LHCN-M2 (cell line): ENCODE measurements at places on chromosomes 13 and 19. TPM values are rescaled to one million over a fixed set of nuclear protein-coding genes. Genes with fewer than 3 reads are reported as not detected.

The LRRC4B gene
- not detected in 2 replicates for total RNA-seq

The WASF3 gene
- total RNA-seq = 7.6 and 8.3 TPM in 2 replicates

The KIR2DL4 gene
- not detected in 2 replicates for total RNA-seq

DNA sequence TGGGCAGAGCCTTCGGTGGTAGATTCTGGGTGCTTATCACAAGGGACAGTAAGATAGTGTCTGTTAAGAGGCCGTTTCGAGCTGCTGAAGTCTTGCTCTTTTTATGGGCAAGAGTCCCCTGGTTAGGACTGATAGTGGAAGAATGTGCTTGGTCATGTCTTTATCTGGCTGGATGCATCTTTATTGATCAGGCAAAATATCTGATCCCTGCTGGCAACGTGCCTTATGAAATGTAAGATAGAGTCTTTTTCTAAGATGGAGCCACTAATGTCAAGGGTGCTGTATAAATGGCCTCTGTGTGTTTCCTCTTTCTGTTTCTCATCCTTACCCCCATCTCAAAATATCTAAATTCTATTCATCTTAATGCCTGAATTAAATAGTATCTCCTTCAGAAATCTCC is 53.3 kb downstream of the MYO16 start:
- no peak for DNase-seq

DNA sequence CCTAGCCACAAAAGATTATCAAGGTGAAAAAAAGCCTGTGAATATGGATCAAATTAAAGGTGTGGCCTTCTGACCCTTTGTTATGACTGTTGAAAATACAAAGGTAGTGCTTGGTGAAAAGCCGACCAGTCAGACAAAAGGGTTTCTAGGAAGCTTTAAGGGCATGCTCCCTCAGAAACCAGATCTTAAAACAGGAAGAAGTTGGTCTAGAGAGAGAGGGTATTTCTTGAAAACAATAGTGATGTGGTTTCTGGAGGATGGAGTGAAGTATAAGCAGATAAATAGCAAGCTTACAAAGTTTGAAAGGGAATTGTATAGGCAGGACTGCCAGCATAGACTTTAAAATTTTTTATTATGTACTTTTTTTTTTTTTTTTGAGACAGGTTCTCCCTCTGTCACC is 5.0 kb upstream of the EID2 start:
- no peak for DNase-seq

The KLK6 gene
- not detected in 2 replicates for total RNA-seq

The CCDC8 gene
- total RNA-seq = 17.5 and 18.5 TPM in 2 replicates

The SHISA2 gene
- total RNA-seq = 65.7 and 71.7 TPM in 2 replicates
